Myocyte (in vitro differentiated cells): ENCODE measurements at places on chromosomes 16 and 17.

- DNase-seq: peak; percentile 42
Observed at GRCh38 chr17:69060822-69061221, at the start of gene ABCA9. Gene ABCA9 (minus strand): TSS chr17:69060927. CDS start chr17:69051126, 9,801 bp downstream.

DNA sequence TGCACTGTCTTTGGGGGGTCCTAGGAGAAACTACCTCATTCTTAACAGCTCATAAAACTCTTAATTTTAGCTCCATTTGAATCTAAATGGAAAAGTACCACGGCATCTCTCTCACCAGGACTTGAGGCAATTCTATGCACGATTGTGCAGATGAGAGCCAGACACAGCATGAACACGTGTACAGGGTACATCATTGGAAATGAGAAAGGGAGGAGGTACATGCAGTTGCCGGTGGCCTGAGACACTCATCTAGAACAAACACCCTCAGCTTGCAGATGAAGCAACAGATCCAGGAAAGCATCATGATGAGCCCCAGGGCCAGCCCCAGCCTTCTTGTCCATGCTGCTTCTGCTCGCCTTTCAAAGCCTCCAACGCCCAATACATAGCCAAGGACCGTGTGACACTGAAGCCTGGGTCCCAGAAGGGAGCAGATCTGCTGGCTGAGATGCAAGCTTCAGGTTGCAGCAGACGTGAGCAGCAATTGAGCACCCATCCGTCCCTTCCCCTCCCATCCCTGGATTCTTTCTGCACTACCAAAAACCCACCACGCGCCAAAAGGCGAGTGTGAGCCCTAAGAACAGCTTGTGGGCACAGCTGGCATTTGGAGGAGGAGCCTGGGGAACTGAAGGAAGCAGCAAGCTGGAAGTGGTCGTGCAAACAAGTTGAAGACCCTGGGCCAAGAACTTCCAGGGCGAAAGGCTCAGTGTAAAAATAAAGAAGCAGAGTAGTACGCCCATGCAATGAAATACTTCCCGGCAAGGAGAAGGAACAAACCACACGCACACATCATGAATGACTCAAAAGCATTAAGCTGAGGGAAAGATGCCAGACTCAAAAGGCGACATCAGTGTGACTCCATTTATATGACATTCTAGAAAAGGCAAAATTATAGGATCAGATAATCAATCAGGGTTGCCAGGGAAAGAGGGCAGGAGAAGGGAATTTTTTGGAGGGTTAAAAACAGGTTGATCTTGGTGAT is 7.3 kb upstream of the RCVRN start:
- DNase-seq: no peak

DNA sequence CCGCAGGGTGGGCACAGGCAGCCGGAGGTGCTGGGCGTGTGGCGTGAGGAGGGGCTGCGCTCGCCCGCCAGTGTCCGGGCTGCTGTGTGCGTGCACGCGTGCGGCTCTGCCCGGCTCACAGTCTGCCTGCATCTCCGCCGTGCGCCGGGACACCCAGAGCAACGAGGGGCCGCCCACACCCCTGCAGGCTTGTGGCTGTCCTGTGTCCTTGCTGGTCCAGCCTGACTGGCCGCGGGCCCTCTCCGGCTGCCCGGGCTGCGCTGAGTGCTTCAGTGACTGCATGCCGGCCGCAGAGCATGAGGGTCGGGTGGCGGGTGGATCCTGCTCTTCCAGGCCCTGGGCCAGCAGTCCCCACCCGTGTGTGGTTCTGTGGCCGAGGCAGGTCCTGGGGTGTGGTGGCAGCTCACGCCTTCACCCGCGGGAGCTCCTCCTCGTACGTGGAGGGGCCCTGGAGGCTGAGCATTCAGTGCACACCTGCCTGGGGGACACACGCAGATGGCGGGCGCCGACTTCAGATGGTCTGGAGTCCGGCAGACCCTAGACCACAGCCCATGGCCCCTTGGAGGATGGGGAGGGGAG is 12.4 kb downstream of the TPSG1 start:
- DNase-seq: no peak

DNA sequence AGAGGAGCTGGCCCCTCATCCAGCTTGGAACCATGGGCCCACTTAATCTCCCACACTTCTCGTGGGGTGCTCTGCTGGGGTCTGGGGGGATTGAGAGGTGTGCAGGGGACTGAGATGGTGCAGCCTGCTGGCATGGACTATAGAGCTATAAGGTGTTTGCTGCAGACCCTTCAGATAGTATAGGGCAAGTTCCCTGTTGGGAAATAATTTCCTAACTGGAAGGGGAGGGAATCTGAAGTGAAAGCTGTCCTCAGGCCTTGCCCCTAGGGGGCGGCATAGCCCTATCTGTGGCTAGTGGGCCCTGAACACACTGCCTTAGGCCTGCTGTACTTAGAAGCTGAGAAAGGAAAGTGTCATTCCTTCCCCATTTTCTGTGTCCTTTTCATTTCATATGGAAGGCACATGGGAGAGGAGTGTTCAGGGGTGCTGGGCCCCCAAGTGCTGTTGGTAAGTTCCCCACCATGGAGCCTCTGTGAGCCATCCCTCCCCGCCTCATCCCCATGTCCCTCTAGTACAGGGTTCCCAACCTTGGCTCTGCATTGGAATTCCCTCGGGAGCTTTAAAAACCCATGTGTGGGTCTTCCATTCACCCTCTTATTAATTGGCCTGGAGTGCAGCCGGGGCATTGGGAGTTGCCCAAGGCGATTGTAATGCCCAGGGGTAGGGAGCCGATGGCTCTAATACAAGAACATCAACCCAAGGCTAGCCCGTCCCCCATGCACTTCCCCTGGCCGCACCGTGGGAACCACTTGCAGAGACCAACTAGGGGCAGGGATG is 19.7 kb downstream of the GOSR2 start:
- peak; percentile 72 for DNase-seq
